Trophoblast cell (in vitro differentiated cells and primary cell): ENCODE measurements at places on chromosomes 12 and 14.
A peak's percentile ranks its signal among the peaks of the same experiment; 100 is the strongest.

- DNase-seq = no peak
Observed at GRCh38 chr12:19298836-19299605, 140.3 kb upstream of the AEBP2 start.

DNA sequence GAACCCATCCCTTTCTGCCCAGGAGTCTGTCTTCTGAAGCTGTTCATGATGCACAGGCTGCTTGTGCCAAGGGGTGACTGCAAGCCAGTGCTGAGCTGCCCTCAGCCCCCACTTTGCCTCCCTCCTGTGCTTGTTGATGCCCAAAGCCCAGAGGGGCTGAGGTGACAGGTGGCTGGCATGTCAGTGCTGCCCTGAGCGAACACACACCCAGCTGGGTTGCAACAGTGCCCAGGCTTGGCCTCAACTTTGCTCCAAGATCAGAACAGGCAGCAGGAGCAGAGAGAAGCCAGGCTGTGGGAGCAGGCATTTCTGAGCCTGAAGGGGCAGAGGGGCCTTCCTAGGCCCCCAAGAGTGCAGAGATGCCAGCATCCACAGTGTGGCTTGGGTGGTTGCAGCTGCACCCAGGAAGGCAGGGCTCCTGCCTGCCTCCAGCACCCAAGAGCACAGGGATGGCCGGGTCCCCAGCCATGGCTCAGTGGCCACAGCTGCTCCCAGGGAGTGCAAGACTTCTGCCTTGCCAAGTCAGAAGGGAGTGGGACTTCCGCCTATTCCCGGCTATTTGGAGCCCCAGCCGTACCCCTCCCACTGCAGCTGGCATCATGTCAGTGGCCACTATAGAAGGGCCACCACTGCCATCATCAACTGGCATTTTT is 83.1 kb downstream of the SLC16A7 start:
- DNase-seq = no peak

DNA sequence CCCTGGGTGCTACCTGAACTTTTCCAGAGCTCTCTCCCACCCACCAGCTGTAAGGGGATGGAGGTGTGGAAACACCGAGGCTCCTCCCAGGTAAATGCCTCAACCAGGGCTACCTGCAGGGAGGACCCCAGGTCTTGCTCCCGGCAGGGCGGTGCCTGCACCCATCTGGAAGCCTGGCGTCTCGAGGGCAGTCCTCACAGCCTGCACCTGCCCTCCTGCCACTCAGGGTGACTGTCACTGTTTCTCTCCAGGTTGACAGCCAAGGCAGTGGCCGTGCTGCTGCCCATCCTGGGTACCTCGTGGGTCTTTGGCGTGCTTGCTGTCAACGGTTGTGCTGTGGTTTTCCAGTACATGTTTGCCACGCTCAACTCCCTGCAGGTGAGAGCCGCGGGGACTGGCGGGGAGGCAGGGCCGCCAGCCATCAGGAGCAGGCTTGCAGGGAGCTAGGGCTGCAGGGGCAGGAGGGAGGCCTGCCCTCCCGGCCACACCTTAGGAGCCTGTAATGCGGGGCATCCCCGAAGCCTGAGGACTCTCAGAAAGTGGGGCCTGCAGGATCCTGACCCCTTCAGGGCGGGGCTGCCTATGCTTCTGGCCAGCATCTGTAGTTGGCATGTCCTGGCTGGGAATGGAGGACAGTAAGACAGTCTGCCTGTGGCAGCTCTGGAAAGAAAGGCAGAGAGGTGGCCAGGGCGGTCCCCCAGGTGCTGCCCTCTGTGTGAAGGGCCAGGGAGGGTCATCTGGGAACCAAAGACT is 182.3 kb downstream of the ADGRD1 start:
- DNase-seq = no peak

GRCh38 chr12:129885287-129885686 is 18.5 kb downstream of the TMEM132D start:
- no peak for DNase-seq

DNA sequence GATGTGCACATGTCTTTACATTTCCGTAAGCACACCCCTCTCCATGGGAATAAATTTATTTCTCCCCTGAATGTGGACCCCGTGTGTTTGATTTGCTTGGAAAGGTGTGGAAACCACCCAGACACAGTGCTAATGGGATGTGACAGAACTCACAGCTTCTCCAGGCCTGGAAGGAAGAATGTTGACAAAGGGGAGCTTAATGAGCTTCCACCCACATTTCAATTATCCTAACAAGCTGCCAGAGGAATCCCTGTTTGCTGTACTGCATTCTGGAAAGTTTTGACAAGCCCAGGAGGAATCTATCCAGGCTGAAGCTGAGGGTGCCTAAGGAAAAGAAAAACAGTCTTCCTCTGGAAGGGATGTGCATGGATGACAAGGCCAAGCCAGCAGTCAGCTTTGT is 51.2 kb upstream of the CCDC60 start:
- peak; percentile 68 for DNase-seq

DNA sequence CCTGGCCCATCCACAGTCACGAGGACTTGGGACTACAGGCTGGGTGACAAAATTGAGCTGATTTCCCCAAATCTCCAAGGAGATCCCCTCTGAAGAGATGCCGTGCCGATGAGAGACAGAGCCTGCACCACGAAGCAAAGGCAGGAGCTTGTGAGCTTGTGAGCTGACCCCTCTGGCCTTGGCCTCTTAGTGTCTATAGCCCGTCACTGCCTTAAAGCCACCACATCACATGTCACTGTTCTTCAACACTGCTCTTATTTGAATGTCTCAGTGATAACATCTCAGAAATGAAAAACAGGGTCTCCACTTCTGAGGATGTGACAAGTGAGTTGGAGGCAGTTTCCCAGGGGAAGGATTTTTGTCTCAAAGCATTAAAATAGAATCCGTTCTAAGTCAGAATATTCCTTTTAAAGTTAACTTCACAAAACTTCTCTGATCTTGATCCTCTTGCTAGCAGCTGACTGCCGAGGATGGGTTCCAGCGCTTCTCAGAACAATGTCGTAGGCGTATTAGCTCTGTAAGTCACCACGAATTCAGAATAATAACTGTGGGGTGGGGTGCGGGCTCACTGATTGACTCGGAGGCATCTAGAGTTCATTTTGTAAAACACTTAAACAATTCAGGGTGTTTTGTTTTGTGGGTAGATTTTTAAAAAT is 37.5 kb downstream of the CHST11 start:
- peak; percentile 11 for DNase-seq

GRCh38 chr14:90518069-90518940 is 121.5 kb downstream of the CALM1 start:
- no peak for DNase-seq

GRCh38 chr12:4820971-4821370 is 88.7 kb upstream of the KCNA1 start:
- DNase-seq = no peak

- no peak for DNase-seq
Observed at GRCh38 chr12:85644508-85644907, 191.7 kb downstream of the RASSF9 start.

GRCh38 chr14:40847480-40847879 is 759.2 kb upstream of the LRFN5 start:
- no peak for DNase-seq

DNA sequence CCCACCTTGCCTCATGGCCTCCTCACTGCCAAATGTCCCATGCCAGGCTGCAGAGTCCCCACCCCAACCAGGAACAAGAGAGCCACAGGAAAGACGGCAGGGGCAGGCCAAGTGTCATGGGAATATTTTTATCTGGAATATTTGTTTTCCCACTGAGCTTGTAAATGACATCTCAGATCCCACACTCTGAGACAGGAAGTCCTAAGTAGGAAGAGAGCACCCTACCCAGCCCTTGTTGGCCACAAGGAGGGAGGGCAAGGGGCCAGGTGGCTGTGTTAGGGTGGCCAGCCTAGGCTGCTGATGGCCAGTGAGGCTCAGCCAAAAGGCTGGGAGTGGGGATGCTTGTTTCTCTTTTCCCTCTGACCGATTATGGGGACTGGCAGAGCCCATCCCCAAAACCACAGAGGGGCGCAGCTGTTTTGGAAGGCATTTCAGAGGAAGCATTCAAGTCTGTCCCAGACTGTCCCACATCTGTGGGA is 7.7 kb upstream of the MEG3 start:
- no peak for DNase-seq

DNA sequence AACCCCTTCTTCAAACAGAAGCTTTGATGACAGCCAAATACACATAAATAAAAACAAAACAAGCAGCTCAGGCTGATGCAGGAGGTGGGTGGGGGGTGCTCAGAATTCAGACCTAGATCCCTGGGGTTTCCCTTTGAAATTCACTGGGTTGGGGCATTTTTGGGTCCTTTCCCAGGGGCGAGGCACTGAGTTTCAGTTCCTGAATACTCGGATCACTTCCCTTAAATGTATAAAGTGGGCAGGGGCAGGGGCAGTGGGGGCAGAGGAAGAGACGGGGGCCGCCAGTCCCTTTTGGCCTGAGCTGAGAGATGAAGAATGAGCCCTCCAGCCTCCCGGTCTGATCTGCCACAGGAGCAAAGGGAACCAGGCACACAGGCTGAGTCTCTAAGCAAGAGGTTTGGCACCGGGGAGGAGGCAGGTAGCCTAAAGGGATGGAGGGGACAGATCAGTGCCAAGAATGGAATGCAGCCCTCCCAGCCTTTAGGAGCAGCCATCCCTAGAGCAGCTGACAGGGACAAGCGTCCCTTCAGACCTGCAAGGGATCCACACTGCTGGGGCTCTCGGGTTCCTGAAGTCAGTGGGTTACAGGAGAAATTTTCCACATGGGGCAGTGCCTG is 20.3 kb downstream of the KDM2B start:
- no peak for DNase-seq

- no peak for DNase-seq
Observed at GRCh38 chr12:2944401-2945047, 14.7 kb upstream of the TEAD4 start.

DNA sequence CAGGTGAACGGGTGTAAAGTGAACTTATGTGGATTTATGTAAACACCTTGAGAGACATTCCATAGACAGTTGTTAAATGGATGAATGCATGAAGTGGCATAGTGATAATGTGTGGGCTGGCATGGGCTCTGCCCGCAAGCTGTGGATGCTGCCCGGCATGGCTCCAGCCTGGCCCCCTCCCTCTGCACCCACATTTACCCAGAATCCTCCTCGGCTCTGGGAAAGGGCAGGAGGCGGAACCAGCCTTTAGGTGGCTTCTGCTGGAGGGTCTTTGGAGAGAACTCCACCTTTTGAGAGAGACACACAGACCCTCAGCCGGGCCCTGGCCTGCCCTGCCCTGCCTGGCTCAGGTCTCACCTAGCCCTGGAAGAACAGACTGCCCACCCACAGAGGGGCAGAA is 18.7 kb downstream of the RASAL1 start:
- no peak for DNase-seq

- DNase-seq = no peak
Observed at GRCh38 chr12:65162609-65163008, 6.8 kb upstream of the LEMD3 start.

DNA sequence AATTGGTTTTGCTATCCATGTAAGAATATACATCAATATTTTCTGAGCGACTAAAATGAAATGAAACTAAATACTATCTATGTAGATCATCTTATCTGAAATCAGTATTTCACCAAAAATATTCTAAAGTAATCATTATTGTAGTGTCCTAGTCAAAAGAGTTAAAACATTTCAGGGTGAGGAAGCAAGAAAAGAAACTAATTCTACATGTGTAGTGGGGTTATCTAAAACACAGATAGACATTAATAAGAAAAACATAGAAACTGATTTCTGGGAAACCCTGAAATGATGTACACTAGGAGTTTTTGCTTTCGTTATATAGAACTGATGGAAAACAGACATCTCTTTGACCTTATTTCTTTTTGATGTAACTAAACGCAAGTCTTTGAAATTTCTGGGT is 257.9 kb downstream of the SSPN start:
- no peak for DNase-seq

DNA sequence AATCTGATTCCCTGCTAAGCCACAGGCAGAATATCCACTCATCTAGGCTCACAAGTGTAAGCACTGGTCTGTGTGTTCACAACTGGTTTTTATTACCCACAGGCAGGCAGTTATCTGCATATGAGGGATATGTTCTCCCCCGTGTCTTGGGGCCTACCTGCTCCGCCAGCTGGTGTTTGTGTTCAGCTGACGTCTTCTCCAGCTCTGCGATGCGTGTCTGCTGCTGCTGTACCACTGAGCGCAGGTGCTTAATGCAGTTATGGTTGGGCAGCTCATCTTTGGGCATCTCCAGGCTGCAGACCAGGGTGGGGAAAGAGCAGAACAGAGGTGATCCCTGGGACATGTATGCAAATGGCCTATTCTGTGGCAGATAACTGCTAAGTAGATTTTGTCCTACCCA is 13.7 kb downstream of the RNF41 start:
- no peak for DNase-seq
